Right forelimb (tissue), 1 donor: ENCODE measurements at places on chromosomes 2 and 18.
A peak's percentile ranks its signal among the peaks of the same experiment; 100 is the strongest.

- no peak for DNase-seq
Observed at GRCh38 chr2:80700961-80701360, 396.4 kb upstream of the LRRTM1 start.

DNA sequence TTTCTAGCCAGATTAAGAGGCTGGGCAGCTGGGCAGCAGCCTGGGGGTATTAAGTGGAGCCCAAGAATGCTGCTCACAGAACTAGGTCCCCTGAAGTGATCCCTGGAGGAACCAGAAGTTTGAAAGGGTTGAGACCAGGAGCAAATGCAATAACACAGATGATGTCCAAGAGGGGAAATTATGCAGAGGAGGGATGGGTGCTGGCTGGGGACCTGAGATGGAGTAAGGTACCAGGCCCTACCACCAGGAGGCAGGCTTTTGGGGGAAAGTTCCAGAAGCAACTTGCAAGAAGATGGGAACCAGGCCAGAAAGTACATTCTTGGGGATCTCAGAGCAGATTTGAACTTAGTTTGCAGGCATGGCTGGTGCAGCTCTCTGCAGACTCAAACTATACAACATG is 175.1 kb downstream of the NCK2 start:
- DNase-seq: no peak

GRCh38 chr2:111662771-111663470 is 221.1 kb downstream of the ANAPC1 start:
- no peak for DNase-seq

DNA sequence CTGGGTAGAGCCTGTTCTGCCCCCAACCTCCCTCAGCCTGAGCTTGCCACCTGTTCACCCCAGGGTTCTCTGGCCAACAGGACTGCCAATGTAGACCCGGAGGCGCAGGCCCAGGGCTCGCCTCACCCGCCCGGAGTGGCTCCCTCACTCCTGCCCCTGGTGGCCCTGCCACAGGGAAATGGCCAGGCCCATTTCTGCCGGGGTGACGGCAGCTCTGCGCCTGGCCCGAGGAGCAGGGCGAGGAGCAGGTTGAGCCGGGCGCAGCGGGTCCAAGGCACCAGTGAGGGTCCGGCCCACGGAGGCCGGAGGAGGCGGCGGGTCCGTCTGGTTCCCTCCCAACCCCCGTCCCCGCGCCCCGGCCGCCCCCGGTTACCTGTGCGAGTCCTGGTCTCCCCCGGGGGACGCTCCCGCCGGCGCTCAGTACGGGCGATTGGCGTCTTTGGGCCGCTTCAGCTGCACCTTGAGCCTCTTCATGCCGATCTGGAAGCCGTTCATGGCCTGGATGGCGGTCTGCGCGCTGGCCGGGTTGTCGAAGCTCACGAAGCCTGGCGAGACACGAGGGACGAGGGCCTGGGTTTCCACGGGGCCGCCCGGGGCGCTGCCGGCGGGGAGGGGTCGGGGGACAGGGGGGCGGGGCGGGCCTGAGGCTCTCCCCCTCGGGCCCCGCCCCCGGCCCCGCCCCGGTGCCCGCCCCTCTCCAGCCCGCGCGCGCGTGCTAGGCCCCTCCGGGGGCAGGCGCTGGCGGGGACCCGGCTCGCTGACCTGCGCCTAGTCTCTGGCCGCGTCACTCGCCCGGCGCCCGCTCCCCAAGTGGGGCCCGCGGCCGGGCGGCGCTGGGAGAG is 312.0 kb downstream of the CELF4 start:
- peak; percentile 61 for DNase-seq

DNA sequence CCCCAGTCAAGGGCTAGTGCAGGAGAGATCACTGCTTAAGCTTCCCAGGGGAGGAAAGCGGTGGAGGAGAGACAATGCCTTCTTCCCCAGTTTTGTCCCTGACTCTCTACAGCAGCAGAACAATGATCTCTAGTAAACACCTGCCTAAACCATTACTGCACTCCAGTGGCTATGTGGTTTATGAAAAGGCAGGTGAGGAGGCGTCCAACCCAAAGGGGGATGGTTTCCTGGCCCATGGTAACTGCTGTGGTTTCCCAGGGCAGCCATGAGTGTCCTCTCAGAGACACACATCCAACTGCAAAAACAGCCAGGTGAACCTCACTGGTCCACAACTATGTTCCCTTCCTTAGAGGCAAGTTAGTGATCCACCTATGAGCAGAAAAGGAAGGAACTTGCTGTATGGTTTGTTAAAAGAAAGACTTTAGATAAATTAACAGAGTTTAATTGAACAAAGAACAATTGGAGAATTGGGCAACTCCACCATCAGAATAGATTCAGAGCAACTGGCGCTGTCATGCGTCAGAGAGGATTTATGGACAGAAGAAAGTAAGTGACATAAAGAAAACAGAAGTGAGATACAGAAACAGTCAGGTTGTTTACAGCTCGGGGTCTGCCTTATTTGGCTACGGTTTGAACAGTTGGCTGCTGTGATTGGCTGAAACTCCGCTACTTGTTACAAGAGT is 4.8 kb upstream of the TTC39C start:
- no peak for DNase-seq
